ENCODE measurements at places on chromosomes 1 and 21.

- no peak for DNase-seq
Observed at GRCh38 chr1:245356891-245357585, 202.3 kb downstream of the KIF26B start.

GRCh38 chr21:37208741-37209225 lies 58.4 kb downstream of the VPS26C start:
- DNase-seq, result no peak

GRCh38 chr1:234572966-234573365 lies 37.0 kb downstream of the IRF2BP2 start:
- no peak for DNase-seq

- no peak for DNase-seq
Observed at GRCh38 chr1:207223162-207223561, 98.3 kb upstream of the CD55 start.

- no peak for DNase-seq
Observed at GRCh38 chr1:240621249-240621648, 9.3 kb upstream of the GREM2 start.

- DNase-seq, result no peak
Observed at GRCh38 chr21:46168238-46168637, 12.9 kb upstream of the FTCD start.

- no peak for DNase-seq
Observed at GRCh38 chr1:218456444-218456843, 111.3 kb downstream of the TGFB2 start.

- no peak for DNase-seq
Observed at GRCh38 chr1:107762751-107763390, 202.1 kb downstream of the VAV3 start.

GRCh38 chr1:211874521-211875347 lies 44.2 kb upstream of the LPGAT1 start:
- DNase-seq, result no peak

- no peak for DNase-seq
Observed at GRCh38 chr1:227227761-227228160, 90.5 kb downstream of the CDC42BPA start.

DNA sequence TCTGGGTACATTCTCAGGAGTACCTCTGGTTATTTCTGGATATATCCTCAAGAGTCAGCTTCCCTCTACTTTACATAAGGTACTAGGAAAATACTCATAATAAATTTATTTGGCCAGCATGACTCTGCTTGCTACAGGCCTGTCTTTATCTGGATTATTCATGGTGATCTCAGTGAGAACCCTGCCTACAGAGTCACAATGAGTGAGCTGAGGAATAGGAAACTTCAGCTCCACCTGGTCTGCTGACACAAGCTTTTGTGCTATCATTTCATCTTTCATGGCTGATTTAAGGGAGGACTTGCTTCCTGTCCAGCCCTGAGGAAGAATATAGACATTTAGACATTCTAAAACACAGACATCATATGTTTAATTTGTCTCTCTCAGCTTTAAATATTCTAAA lies 19.5 kb upstream of the SUCO start:
- no peak for DNase-seq

GRCh38 chr1:160307118-160307791 lies 22.3 kb upstream of the PEX19 start:
- DNase-seq, result no peak

- no peak for DNase-seq
Observed at GRCh38 chr21:32884062-32884461, 112.5 kb upstream of the PAXBP1 start.

DNA sequence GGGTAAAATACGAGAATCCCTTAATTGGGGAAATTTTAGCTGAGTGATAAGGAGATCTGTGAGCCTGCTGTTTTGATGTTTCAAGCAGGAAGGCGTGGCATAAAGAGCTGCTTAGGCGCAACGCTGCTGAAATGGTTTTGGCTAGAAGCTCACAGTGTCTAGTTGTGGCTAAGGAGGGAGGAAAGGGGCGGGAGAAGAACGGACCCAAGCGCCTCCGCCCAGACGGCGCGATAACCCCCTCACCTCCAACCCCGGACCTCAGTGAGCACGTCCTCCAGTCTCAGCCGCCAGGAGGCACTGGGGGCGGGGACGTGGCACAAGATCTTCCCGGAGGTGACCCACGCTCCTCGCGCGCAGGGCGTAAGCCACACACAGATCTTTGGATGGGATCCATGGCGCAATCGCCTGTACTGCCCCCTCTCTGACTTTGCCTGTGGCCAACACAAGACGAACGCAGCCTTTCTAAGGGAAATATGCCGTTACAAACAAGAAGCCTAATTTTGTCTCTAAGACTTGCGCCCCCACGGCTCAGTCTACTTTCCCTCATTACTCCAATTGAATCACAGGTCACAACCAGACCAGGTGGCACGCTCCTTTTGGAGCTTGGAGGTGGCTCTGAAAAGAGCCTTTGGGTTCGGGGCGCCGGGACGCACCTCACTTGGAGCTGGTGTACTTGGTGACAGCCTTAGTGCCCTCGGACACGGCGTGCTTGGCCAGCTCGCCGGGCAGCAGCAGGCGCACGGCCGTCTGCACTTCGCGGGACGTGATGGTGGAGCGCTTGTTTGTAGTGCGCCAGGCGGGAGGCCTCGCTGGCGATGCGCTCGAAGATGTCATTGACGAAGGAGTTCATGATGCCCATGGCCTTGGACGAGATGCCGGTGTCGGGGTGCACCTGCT lies 23.4 kb upstream of the RNF187 start:
- DNase-seq, result peak; percentile 55

- no peak for DNase-seq
Observed at GRCh38 chr1:8370905-8371315, 53.0 kb downstream of the SLC45A1 start.

DNA sequence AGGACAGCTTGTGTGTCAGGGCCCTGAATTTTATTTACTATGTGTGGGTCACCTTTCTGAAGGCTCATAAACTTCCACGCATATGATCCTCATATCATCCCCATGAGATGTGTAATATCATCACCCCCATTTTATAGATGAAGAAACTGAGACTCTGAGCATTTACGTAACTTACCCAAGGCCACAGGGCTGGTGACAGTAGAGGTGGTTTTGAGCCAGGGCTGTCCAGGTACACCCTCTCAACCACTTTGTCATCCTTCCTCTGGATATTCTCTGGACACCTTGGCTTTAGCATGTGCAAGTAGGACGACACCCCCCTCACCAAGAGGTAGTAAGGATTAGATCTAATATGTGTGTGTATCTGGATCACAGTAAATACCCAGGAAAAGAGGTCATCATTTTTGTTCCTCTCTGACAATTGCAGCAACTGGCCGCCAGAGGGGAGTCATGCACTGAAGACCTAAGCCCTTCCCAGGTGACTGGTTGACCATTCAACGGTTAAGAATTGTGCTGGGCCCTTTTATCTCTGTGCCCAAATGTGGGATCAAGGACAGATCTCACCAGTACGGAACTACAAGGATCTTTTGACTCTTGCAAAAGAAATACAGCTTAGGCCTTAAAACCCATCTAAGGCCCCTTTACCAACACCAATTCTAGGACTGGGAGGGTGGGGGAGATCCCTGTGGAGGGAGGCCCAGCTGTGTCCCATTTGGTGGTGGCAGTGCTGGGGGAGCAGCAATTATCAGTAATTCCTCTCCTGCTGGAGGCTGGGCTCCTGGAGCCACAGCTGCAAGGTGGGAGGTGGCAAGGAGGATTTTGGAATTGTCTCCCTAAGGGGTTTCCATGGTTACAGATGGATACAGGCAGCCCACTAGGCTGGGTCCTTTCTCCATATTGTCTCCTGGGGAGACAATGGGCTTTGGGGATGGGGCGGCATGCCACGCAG lies 13.7 kb upstream of the E2F2 start:
- peak; percentile 45 for DNase-seq

DNA sequence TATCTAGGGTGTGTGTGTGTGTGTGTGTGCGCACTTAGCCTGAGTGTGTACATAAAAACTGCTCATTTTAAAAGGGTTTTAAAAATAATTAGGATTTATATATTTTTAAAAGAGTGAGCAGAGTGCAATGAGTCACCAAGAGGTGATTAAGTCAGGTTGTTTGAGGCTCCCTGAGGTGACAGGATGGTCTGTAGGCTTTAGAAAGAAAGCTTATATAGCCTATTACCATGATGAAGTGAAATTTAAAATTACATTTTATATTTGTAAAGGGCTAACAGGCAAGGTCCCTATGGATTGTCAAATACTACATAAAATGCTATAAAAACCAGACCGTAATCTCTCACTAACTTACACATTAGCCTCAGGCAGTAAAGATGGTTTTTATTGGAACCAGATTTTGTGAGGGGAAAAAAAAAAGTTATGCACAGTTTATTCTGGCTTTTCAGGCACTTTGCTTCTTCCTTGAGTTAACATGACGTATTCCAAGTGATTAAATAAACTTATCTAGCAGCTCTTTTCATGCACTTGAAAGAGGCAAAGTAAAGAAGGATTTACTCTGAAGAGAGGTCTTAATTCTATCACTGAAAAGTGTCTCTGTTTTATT lies 711.7 kb upstream of the PTBP2 start:
- DNase-seq, result no peak

- DNase-seq, result no peak
Observed at GRCh38 chr1:7278827-7279765, 492.0 kb upstream of the VAMP3 start.

DNA sequence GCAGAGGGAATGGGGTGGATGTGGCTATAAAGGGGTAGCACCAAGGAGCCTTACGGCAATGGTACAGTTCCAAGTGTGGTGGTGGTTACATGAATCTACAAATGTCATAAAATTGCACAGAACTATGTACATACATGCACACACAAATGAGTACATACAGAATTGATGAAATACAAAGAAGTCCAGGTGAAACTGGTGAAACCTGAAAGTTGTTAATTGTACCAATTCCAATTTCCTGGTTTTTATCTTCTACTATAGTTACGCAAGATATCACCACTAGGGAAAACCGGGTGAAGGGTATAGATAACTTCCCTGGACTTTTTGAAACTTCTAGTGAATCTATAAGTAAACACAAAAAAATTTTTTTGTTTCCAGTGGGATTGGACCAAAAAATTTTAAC lies 18.9 kb downstream of the HSF2BP start:
- DNase-seq, result no peak

- DNase-seq, result no peak
Observed at GRCh38 chr1:101540161-101540560, 303.3 kb downstream of the S1PR1 start.

GRCh38 chr1:108961198-108961597 lies 2.1 kb downstream of the CLCC1 start:
- no peak for DNase-seq

GRCh38 chr1:19628879-19629278 lies 15.2 kb upstream of the NBL1 start:
- DNase-seq, result no peak

- DNase-seq, result no peak
Observed at GRCh38 chr1:11654137-11654938, at the start of the genes FBXO2 and FBXO44. FBXO2 (minus strand) TSS chr1:11654429; CDS start chr1:11654340, 89 bp downstream. FBXO44 (plus strand) TSS chr1:11654877; CDS start chr1:11655836, 959 bp downstream.

DNA sequence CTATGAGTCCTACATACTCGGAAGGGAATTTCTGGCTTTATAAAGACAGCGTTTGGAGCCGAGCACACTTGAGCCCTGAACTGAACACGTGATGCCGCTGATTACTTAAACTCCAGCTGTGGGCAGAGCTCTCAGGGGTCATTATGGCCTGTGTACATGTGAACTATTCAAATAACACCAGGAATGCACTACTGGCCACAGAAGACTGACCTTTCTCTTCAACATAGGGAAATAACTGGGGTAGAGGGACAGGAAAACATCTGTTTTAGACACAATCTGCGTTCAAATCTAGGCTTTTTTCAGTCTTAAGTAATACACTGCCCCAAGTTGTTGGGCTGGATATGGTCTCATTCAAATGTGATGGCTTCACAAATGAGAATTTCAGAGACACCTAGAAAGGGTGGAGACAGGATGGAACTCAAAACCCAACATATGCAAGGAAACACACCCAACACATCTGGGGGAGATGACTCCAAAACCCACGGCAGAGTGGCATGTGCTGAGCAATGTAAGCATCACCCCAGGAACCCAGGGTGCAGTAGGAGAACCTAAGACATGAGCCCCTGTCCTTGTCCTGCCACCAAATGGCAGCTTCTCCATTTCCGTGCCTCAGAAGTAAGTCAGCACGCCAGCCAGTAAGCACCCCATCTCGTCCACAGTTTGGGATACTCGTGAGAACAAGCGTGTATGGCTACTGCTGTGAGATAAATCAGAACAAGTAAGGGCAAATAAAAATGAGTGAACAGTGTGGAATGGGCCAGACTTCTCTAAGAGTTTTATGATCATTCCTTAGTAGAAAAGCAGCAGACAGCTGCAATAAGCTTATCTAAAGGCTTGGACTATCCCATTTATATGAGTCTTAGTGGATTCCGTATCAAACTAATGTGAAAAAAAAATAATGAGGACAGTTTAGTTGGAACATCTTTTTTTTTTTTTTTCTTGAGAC lies 24.9 kb downstream of the NID1 start:
- no peak for DNase-seq

DNA sequence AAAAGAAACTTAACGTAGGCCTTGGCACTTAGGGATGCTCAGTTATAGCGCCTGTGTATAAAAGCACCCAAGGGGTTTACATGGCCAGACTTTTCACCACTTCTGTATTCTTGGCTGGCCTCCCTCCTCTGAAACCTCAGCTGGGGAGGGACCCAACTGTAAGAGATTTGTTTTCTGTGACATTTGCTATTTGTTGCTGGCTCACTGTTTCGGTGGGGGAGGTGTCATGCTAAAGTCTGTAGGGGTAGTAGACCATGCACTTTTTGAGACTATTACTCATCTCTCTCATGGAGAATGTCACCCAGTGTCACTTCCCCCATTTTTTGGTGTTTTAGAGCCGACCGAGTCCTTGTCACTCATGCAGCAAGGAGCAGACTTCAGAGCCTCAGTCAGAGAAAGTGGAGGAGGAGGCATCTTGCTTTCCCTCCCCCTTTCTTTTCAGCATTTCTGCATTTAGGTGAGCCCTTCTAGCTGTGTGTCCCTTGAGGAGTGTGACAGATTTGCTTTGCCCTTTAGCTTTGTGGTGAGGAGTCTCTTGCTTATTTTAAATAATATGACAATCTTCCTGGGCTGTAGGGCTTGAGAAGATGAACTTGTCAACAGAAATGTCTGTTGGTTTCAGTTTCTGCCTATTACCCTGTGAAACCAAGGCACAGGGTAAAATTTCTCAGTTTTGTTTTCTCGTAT lies 160.1 kb downstream of the FASLG start:
- no peak for DNase-seq

DNA sequence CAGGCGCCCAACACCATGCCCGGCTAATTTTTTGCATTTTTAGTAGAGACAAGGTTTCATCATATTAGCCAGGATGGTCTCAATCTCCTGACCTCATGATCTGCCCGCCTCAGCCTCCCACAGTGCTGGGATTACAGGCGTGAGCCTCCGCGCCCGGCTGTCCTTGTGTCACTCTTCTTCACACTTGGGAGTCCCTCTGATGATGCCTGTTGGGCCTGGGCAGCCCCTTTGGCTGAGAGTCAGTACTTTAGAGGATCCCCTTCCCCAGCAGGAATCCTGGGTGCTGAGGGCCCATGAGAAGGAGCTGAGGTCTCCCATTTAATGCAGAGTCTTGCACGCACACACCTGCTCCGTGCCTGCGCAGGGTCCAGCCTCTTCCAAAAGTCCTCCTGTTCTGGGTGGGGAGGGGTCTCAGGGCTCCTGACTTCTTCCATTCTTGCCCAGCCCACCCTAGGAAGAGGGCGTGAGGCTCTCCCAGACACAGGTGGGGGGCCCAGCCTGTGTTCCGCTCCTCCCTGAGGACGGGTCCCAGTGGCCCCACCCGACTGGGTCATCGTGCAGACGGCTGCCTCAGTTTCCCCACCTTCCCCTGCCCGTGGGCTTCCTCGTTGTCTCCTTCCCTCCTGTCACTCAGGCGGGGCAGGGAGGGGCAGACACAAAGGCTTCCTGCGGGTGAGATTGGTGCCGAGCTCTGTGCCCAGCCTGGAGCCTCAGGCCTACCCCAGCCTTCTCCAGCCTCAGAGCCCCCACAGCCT lies 3.9 kb downstream of the TTLL10 start:
- DNase-seq, result no peak

GRCh38 chr1:10429868-10430215 lies 391 bp upstream of the CENPS start:
- DNase-seq, result no peak

All from foreskin melanocyte (primary cell).